ENCODE measurements at places on chromosomes 3 and 15.

- no peak for DNase-seq
These were observed 43.3 kb downstream of the ASB7 start for GRCh38 chr15:100645671-100646070.

GRCh38 chr3:157794771-157795170 is 291.6 kb upstream of the VEPH1 start:
- DNase-seq, result no peak

DNA sequence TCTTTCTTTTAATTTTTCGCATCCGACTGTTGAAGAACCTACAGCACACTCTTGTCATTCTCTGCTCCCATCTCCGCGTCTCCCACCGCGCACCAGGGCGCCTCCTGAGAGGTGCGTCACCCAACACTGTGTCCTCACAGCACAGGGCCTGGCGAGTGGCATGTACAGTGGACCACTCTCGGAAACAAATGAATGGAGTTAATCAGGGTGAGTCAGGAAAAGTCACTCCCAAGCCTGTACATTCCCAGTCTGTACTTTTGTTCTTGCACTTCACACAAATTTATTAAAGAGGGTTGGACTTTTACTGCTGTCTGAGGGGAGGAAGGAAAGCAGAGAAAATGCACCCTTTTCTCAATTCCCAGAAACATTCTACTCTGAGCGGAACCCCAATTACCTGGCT is 625 bp downstream of the COL6A6 start:
- no peak for DNase-seq

DNA sequence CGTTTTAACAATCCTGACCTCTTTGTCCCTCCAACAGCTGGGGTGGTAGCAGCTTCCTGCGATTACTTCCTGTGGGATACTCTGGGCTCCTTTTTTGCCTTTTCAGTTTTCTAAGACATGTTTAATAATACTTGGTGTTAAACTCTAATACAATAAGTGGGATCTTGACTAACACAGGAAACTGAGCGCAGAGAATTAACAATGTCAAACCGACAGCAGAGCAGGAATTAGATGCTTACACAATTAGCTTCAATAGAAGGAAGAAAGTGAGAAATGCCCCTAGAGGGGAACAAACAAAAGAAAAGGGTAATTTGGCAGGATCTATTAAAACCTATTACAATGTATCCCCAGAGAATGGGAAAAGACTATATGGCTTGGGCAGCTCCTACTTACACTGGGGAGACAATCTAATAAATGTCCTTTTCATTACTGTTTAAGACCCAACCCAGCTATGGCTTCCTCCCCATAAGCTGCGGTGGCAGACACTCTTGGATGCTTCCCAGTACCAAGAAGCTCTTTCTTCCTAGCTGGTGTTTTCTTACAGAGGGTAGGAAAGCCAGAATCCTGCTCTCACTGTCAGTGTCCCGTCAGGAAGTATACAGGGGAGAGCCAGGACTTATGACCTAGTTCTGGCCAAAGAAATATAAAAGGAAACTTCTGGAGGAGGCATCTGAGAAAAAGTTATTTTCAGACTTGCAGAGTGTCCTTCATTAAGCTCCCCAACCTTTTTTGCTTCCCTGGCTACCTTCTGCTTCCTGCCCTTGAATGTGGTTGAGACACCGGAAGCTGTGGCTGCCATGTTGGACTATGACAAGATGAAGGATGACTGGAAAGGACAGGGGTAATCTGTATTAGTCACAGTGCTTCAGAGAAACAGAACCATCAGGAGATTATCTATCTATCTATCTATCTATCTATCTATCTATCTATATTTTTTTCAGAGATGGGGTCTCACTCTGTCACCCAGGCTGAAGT is 194.1 kb upstream of the KBTBD8 start:
- DNase-seq, result no peak

GRCh38 chr3:78734048-78734637 is 1033.7 kb downstream of the ROBO1 start:
- no peak for DNase-seq

DNA sequence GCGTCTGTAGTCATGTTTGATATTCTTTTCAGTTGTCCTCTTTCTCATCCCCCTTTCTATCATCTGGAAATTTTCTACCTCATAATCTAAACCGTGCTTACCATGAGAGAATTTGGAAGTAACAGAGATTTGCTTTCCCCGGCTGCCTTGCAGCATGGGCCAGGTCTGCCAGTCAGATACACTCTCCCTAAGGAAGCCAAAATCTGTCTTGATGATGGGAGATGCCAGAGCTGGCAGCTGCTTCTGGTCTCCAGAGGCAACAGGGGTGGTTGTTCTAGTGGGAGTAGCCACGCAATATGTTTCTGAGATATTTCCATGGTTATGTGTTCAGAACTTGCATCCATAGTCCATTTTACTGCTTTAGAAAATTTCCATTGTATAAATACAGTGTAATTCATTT is 218.9 kb upstream of the RORA start:
- no peak for DNase-seq

DNA sequence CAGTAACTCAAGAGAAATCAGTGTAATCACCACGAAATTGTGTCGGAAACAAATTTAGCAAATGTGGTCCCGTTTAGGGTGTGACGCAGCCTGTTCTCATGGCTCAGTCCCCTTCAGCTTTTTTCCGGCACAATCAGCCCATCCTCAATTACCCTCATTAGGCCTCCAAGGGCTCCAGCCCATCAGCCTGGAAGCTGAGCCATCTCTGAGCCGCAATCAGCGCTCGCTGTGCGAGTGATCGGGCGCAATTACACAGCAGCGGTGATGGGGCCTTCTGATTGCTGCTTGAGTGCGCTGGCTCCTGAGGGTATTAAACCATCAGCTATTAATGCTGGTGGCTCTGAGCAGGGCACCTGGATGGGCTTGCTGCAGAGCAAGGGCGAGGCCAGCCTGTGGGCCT is 55.6 kb downstream of the PLXNA1 start:
- DNase-seq, result no peak

DNA sequence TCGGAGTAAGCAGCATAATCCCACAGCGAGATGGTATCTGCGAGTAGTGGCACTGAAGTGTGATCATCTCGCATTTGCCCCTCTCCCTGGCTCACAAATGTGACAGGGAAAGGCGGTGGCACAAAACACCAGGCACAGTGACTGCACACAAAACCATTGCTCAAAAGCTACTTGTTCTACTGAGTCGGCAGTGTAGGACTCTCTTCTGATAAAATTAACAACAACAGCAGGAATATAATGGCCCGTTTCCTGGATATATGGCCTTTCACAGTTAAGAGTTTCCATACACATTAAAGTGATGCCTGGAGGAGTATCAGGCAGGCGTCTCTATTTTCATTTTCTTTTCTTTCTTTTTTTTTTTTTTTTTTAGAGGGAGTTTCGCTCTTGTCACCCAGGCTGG is 69.0 kb downstream of the MYO1E start:
- DNase-seq, result no peak

DNA sequence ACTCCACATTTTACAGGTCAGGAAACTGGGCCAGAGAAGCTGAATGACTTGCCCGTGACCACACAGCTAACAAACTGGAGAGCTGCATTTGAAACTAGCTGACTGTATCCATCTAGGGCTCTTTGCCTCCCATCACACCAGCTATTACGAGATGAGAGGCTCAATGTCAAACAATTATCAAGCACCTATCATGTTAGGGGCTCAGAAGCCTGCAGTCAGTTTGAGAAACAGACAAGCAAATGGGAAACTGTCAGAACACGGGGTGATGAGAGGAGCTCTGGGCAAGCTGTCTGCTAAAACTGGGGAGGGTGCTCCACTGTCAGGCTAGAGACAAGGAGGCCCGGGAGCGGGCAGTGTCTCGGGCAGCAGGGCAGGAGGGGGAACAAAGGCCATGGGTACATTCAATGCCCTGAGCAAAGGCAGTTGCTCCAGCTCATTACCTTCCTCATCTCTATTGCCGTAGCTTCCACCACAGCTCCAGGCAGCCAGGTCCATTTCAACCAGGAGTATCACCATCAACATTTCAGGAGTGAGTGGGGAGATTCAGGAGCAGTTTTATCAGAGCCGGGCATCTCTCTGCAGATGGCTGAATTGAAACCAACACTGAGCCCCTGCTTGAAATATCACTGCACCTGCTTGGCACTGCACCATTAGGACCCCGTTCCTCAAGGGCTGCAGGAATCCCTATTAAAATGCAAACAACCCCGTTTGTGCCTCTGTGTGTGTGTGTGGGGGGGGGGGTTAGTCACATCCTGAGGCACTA is 122.6 kb downstream of the RAB11A start:
- DNase-seq, result no peak

DNA sequence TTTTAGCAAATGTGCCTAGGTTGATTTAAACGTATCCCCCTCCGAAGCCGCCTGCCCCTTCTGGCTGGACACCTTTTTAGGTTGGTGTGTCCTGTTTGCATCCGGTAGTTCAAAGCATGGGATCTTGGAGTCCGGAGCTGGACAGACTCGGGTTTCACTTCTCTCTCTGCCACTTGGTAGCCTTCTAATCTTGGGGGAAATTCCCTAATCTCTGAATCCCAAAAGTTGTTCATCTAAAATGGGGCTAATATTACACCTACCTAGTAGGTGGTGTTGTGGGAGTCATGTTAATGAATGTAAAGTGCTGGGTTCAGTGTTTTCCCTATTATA is 760 bp downstream of the FANCI start:
- DNase-seq, result no peak

- DNase-seq, result no peak
These were observed 19.2 kb downstream of the SLC41A3 start for GRCh38 chr3:126064627-126065258.

- DNase-seq, result no peak
These were observed 196.4 kb downstream of the GBE1 start for GRCh38 chr3:81565041-81565440.

DNA sequence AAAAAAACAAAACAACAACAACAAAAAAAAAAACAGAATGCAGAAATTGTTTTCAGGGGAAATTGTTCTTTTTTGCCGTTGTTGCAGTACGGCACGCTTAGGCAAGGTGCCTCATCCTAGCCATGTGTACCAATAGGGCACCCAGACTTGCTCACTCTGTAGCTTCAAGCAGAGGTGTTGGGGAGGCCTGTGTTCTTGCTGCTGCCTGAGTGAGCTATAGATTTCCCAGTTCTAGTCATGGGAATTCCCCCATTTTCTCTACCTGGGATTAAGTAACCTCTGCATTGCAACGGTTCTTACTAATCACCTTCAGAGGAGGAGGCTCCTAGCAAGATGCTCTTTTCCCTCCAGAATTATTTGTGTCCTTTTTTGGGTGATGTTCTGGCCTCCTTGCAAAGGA is 12.9 kb upstream of the PARL start:
- DNase-seq, result no peak

DNA sequence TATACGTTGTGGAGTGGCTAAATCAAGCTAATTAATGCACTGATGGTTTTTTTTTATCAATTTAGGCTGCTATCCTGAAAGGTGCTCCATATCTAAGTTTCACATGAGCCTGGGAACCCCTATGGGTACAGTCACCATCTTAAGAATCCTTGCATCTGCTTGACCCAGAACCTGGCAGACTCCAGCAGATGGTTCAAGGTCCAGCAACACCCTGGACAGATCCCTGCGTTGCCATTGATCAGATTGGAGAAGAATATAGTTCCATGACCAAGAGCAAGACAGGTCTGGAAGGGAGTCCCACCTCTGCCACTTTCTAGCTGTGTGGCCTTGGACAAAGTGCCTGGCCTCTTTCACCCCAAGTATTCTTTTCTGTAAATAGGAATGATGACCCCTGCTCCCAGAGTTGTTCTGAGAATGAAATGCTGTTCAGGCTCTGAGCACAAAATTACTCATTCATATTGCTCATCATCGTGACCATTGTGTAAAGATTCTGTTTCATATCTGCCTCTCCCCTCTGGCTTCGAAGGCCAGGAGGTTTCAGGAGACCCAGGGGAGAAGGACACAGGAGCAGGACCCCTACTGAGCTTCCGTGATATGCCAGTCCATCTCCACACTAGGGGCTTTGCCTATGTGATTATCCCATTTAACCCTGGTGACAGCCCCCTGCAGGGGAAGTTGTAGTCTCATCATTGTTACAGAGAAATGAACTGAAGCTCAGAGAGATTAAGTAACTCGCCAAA is 30.0 kb upstream of the TSEN2 start:
- DNase-seq, result no peak

DNA sequence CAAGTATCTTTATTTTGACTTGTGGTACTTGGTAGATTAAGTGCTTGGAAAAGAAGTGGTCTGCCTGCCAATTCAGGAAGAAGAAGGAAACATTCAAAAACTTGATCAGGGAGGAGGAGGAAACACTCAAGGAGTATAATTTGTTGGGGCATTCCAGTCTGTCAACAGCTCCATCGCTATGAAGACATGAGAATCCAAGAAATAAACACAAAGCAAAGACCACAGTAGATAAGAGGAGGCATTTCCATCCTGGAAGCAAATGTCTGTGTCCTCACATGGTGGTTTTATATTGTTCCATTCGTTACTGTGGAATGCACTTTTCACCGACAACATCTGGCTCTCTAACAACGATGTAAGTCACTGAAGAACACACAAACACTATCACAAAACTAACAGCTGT is 176.1 kb upstream of the FRMD4B start:
- DNase-seq, result no peak

DNA sequence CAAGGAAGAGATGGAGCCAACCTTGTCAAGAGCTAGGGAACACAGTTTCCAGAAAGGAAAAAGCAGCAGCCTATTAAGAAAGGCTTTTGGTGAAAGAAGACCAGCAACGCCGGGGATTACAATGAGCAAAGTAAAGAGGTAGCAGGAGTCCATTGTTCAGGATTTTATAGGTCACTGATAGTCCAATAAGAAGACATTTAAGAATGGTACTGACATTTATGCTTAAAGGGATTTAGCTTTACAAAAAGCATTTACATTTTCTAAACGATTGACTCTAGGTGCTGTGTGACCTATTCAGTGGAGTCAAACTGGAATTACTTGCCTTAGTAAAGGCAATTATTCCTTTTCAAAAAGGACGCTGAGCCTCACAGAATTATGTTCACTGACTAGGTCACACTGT is 40.8 kb downstream of the CSNK1G1 start:
- no peak for DNase-seq

DNA sequence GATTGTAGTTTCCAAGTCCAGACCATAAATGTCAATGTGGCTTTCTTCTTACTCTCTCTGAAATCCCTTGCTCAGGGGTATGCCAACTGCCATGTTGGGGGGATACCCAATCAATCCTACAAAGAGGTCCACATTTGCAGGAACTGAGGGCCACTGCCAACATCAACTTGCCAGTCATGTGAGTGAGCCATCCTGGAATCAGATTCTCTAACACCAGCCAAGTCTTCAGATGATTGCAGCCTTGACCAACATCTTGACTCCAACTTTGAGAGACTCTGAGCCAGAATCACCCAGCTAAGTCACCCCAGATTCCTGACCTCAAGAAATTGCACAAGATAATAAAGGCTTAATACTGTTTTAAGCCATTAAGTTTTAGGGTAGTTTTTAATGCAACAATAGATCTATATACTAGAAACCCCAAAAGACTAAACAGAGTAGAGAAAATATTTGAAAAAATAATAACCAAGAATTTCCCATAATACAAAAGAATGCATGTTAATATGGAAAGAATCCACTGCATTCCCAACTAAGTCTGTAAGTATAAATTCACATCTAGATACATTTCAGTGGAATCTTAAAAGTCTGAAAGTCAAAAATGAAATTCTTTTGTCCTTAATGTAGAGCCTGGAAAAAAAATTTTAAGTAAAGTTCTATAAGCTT is 22.4 kb downstream of the ISG20 start:
- no peak for DNase-seq

Measured in NCI-H187 treated with DMSO at 0.1 percent for 48 hours (cell line).